Left lung (tissue), 14 donors: ENCODE measurements at places on chromosomes 2 and 18. TPM values are rescaled to one million over a fixed set of nuclear protein-coding genes. Genes with fewer than 3 reads are reported as not detected.

LCT gene
- 0.09 TPM for total RNA-seq

DOK6 gene
- total RNA-seq: 5.3 TPM

KIF1A gene
- 0.42 TPM for total RNA-seq

NCKAP5 gene
- 9.3 TPM for total RNA-seq

GRCh38 chr2:52288596-52288995, 1256.7 kb upstream of the NRXN1 start:
- H3K4me3 ChIP-seq: no peak overlapping the region
- no peaks in the 10 kb centered on the region for H3K36me3 ChIP-seq
- H3K4me1 ChIP-seq: no peaks in the 10 kb centered on the region
- H3K27me3 ChIP-seq: no peaks in the 10 kb centered on the region

- H3K4me3 ChIP-seq: no peak overlapping the region
- H3K27me3 ChIP-seq: no peaks in the 10 kb centered on the region
- DNase-seq: no peak
- no peak overlapping the region for H3K27ac ChIP-seq
- no peaks in the 10 kb centered on the region for H3K36me3 ChIP-seq
- H3K4me1 ChIP-seq: no peaks in the 10 kb centered on the region
These were observed 116.6 kb upstream of the FAM136A start for GRCh38 chr2:70418514-70418913.

GRCh38 chr18:1018181-1018681, 113.6 kb downstream of the ADCYAP1 start:
- no peak overlapping the region for H3K4me3 ChIP-seq
- no peaks in the 10 kb centered on the region for H3K36me3 ChIP-seq
- no peak overlapping the region for H3K27ac ChIP-seq
- no peak for DNase-seq
- H3K27me3 ChIP-seq: no peaks in the 10 kb centered on the region

DNA sequence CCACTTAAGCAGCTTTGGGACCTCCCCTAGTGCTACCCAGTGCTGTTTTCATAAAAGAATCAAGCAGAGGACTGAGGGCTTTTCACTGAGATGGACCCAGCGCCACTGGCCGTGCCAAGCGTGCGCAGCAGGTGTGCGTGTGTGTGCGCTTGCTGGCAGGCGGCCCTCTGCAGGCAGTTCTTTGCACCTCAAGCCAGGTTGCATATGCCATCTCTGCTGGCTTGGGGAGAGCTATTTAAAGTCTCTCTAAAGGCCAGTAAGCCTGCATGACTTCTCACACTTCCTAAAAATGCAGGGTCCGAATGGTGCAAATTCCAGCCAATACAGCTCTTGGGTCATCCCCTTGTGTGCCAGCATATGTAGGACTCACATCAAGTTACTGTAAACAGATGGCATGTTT, 255.5 kb downstream of the RNF152 start:
- H3K4me1 ChIP-seq: peaks cover 8% of the 10 kb centered on the region
- DNase-seq: no peak
- H3K4me3 ChIP-seq: no peak overlapping the region

DNA sequence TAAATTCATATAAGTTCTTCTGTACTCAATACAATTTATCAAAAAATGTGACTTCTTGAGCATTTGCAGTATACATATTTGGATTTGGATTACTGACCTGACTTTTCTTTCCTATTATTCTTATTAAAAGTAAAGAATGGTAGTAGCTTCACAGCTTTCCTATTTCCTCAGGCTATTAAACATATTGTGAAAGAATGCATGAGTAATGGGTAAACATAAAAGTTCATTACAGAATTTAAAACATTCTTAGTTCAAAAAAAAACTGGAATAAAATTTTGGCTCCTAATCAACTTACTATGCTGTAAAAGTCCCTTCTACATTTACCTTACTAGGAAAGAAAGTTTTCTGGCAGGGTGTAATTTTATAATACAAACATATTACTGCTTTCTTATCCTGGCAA, 27.3 kb upstream of the C2orf66 start:
- H3K4me3 ChIP-seq: no peak overlapping the region
- no peak for DNase-seq
- H3K36me3 ChIP-seq: no peaks in the 10 kb centered on the region
- H3K27me3 ChIP-seq: no peaks in the 10 kb centered on the region
- no peaks in the 10 kb centered on the region for H3K4me1 ChIP-seq

GRCh38 chr18:42053188-42053781, 98.3 kb downstream of the PIK3C3 start:
- no peaks in the 10 kb centered on the region for H3K36me3 ChIP-seq
- no peaks in the 10 kb centered on the region for H3K4me1 ChIP-seq
- H3K27me3 ChIP-seq: no peaks in the 10 kb centered on the region

DNA sequence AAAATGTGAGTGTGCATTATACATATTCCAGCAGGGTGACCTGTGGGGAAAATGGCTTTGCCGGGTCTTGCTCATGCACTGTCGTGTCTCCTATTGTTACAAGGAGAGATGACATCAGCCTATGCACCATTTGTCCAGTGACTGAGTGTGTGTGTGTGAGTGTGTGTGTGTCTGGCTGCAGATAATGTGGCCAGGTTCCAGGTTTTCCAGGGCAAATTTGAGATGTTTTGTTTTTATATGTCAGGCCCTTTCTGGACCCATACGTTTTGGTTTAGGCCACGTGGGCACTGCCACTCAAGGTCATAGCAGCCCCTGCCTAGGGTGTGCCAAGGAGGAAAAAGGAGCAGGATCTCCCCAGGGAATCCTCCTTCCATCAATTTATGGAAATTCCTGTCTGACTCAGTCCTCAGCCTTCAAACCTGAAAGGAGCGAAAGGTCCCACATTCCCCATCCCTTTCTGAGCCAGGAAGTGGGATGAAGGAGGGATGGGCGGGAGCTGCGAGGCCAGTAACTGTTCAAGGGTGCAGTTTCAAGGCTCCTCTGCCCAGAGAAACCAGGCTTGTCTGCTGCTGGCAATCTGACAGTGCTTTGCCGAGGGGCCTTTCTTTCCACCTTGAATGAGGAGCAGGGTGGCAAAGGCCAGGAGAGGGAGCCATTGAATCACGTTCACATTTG, 93.0 kb upstream of the SMAD2 start:
- no peak for DNase-seq
- H3K4me3 ChIP-seq: no peak overlapping the region
- no peaks in the 10 kb centered on the region for H3K36me3 ChIP-seq
- peaks cover 20% of the 10 kb centered on the region for H3K4me1 ChIP-seq

DNA sequence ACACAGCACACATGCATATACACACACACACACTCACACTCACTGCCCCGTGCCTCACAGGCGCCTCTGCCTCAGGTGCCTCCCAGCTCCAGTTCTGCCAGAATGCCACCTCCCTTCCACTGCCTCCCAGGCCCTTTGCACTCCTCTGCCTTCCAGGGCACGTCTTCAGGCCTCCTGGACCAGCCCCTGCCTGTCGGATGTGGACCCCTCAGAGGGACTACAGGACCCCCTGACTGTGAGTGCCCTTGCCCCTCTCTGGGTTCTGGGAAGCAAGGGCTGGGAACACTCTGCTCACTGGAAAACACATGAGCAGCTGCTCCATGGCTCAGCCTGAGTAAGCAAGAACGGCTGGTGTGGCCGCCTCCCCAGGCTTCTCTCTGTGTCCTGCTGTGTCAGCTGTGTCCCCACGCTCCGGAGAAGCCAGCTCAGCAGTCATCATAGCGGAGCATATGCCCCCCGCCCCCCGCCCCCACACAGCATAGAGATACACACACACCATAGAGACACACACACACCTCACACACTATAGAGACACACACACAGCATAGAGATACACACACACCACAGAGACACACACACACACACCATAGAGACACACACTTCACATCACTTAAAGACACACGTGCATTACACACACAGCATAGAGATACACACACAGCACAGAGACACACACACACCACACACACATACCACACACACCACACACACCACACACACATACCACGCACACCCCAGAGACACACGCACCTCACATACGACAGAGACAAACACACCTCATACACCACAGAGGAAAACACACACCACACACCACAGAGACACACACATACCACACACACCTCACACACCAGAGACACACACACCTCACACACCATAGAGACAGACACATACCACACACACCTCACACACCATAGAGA, 271.3 kb downstream of the CYRIA start:
- no peaks in the 10 kb centered on the region for H3K27me3 ChIP-seq
- H3K4me3 ChIP-seq: no peak overlapping the region
- no peak for DNase-seq
- no peaks in the 10 kb centered on the region for H3K4me1 ChIP-seq
- no peak overlapping the region for H3K27ac ChIP-seq
- H3K36me3 ChIP-seq: no peaks in the 10 kb centered on the region

- no peaks in the 10 kb centered on the region for H3K27me3 ChIP-seq
- peak overlapping the region; percentile 91 for H3K27ac ChIP-seq
- peak overlapping the region; percentile 81 for H3K4me3 ChIP-seq
These were observed 1.3 kb downstream of the MRPL33 start for GRCh38 chr2:27772804-27773203.

- H3K4me1 ChIP-seq: peaks cover 26% of the 10 kb centered on the region
- peak within 1 kb of the TSS; percentile 68 for H3K4me3 ChIP-seq
- peak; percentile 69 for DNase-seq
- no peaks in the 10 kb centered on the region for H3K27me3 ChIP-seq
- peak within 1 kb of the TSS; percentile 99 for H3K27ac ChIP-seq
These were observed at the start of gene ADI1 for GRCh38 chr2:3519255-3520205. ADI1 (minus strand) TSS chr2:3519531; CDS start chr2:3519487, 44 bp downstream.

DNA sequence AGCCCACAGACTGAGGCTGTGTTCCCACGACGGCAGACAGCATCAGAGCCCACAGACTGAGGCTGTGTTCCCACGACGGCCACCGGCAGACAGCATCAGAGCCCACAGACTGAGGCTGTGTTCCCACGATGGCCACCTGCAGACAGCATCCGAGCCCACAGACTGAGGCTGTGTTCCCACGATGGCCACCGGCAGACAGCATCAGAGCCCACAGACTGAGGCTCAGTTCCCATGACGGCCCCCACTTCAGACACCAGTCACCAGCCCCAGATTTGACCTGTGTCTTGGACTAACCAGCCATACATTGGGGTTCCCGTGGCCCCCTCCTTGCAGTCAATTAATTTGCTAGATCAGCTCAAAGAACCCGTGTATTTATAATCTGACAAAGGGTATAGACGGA, 57.8 kb upstream of the SNTG2 start:
- DNase-seq: no peak
- no peaks in the 10 kb centered on the region for H3K4me1 ChIP-seq
- no peak overlapping the region for H3K27ac ChIP-seq

- no peaks in the 10 kb centered on the region for H3K36me3 ChIP-seq
- H3K27me3 ChIP-seq: no peaks in the 10 kb centered on the region
- no peak for DNase-seq
- H3K4me3 ChIP-seq: no peak overlapping the region
- H3K4me1 ChIP-seq: no peaks in the 10 kb centered on the region
These were observed 182.3 kb upstream of the SMAD7 start for GRCh38 chr18:49133112-49133511.

GRCh38 chr18:57516056-57516455, 70.4 kb downstream of the FECH start:
- H3K4me3 ChIP-seq: no peak overlapping the region
- DNase-seq: no peak
- no peaks in the 10 kb centered on the region for H3K36me3 ChIP-seq
- H3K4me1 ChIP-seq: no peaks in the 10 kb centered on the region

GRCh38 chr2:222294996-222295367, 3.8 kb downstream of the PAX3 start:
- no peak overlapping the region for H3K27ac ChIP-seq
- H3K27me3 ChIP-seq: peaks cover 100% of the 10 kb centered on the region
- H3K36me3 ChIP-seq: no peaks in the 10 kb centered on the region
- DNase-seq: peak; percentile 80
- H3K4me3 ChIP-seq: peak overlapping the region; percentile 4

DNA sequence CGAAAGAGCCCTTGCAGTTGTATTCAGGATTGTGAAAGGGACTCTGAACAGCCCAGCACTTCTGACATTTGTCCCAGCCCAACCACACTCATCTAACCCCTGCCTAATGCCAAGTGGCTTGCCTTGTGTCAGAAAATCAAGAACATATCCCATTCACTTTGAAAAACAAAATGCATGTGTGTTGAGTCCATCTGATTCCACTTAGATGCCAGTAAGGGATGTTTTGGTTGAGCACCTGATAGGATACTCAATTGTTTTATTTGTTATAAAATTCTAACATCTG, 776.8 kb downstream of the BCL11A start:
- no peak overlapping the region for H3K4me3 ChIP-seq
- H3K27me3 ChIP-seq: no peaks in the 10 kb centered on the region
- H3K36me3 ChIP-seq: no peaks in the 10 kb centered on the region
- DNase-seq: no peak
- no peak overlapping the region for H3K27ac ChIP-seq

GRCh38 chr18:36711014-36711725, 117.6 kb downstream of the TPGS2 start:
- no peaks in the 10 kb centered on the region for H3K36me3 ChIP-seq
- no peak overlapping the region for H3K27ac ChIP-seq
- H3K27me3 ChIP-seq: no peaks in the 10 kb centered on the region
- H3K4me3 ChIP-seq: no peak overlapping the region

- peak; percentile 12 for DNase-seq
- no peaks in the 10 kb centered on the region for H3K27me3 ChIP-seq
- H3K36me3 ChIP-seq: no peaks in the 10 kb centered on the region
- no peak overlapping the region for H3K4me3 ChIP-seq
- H3K4me1 ChIP-seq: no peaks in the 10 kb centered on the region
These were observed 73.3 kb downstream of the PIK3C3 start for GRCh38 chr18:42028247-42028832.

DNA sequence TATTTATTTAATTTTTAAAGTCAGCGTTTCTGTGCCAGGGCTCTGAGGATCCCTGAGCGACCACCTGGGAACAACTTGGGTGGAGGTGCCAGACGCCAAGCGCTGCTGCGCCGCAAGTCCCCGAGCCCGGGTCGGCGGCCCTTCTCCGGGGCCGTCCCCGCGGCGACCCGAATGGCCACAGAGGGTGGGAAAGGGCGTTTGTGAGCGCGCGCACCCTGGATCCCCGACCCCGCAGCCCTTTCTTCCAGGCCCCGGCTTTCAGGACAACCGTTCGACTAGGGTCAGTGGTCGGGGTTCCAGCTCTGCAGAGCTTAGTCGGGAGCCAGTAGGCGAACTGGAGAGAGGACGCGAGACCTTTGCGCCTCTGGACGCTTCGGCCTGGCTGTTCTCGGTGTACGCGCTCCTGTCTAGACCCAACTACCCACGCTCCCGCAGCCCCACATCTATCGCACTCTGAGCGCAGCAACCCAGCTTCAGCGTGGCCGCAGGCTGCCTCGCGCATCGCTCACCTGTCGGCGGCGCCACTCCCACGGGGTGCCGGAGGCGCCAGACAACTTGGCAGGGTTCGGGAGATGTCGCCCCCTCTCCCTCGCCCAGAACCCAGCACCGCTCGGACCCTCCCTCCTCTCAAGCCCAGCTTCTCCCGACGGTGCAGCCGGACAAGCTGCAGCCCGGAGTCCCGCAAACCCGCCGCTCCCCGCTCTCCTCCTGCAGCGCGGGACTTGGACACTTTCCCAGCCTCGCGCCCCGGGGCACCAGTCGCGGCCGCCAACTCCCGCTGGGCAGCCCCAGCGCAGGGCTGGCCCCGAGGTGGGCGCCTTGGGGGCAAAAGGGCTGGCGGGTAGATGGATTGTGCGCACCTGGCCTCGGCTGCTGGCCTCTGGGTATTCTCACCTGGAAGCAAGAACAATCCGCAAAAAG, 758 bp downstream of the LYPD1 start:
- H3K27me3 ChIP-seq: peaks cover 21% of the 10 kb centered on the region
- H3K4me3 ChIP-seq: peak overlapping the region; percentile 37
- DNase-seq: no peak
- no peak overlapping the region for H3K27ac ChIP-seq
- H3K36me3 ChIP-seq: no peaks in the 10 kb centered on the region
